Heart right ventricle (tissue), 16 donors: ENCODE measurements at places on chromosomes 2 and 18. TPM values are rescaled to one million over a fixed set of nuclear protein-coding genes. Genes with fewer than 3 reads are reported as not detected.

KLHL29 gene
- total RNA-seq = 0.83 TPM

PARD6G gene
- total RNA-seq = 3.3 TPM

DNA sequence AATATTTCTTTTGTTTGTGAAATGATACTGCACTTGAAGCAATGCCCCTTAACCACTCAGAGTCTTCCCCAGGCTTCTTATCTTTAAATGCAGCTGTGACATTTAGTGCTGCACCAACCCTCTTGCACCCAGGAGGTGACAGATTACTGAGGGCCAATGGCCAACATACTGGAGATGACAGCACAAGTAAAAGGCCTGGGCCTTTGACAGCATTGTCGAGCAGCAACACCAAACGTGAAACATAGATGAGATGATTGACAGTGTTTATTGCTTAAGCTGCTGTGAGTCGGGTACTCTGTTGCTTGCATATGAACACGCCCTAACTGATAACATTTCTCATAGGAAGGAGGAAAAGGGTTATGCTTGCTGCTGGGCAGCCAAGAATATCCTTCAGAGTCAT, 80.3 kb downstream of the THNSL2 start:
- DNase-seq = no peak

- no peak for DNase-seq
These were observed 516.0 kb upstream of the FAM98A start for GRCh38 chr2:34115076-34115475.

GRCh38 chr2:178280244-178280852, 86.0 kb downstream of the OSBPL6 start:
- peak; percentile 51 for DNase-seq
